Foreskin keratinocyte (primary cell): ENCODE measurements at places on chromosomes 13 and 19. TPM values are rescaled to one million over a fixed set of nuclear protein-coding genes. Genes with fewer than 3 reads are reported as not detected.

Gene ZMYM5
- 5.5 and 5.8 TPM in 2 replicates for polyA plus RNA-seq

Gene PRR36
- 0.02 and 0.03 TPM in 2 replicates for polyA plus RNA-seq

Gene ZNF799
- 1.4 and 1.8 TPM in 2 replicates for polyA plus RNA-seq

Gene KLK10
- 38.6 and 179 TPM in 2 replicates for polyA plus RNA-seq

Gene DHDH
- 0.65 and 0.75 TPM in 2 replicates for polyA plus RNA-seq

Gene PSG2
- polyA plus RNA-seq: not detected in 2 replicates

Gene BST2
- polyA plus RNA-seq: 10.9 and 17.5 TPM in 2 replicates

Gene CTXN1
- 5.1 and 6.4 TPM in 2 replicates for polyA plus RNA-seq

Gene SPIB
- polyA plus RNA-seq: 0.17 TPM in 1 of 2 replicates, not detected in the other

Gene FCER2
- polyA plus RNA-seq: not detected in 2 replicates

Gene OXGR1
- polyA plus RNA-seq: not detected in 2 replicates

Gene FGF21
- not detected in 2 replicates for polyA plus RNA-seq

Gene PRR12
- polyA plus RNA-seq: 5.9 and 6.5 TPM in 2 replicates

Gene ACP7
- 0.81 and 0.97 TPM in 2 replicates for polyA plus RNA-seq

Gene NXNL1
- not detected in 2 replicates for polyA plus RNA-seq

Gene IFI30
- 31.7 and 32.6 TPM in 2 replicates for polyA plus RNA-seq

Gene PLPP2
- 15.3 and 17.0 TPM in 2 replicates for polyA plus RNA-seq

Gene FFAR2
- polyA plus RNA-seq: not detected in 2 replicates

Gene SHISA7
- not detected in 2 replicates for polyA plus RNA-seq

Gene BBC3
- polyA plus RNA-seq: 4.7 and 5.5 TPM in 2 replicates

Gene ZNF470
- 1.8 and 2.0 TPM in 2 replicates for polyA plus RNA-seq

Gene LIG1
- 56.1 and 68.0 TPM in 2 replicates for polyA plus RNA-seq
